Right lobe of liver (tissue), 6 donors: ENCODE measurements at places on chromosomes 1 and 21.

- no peak for DNase-seq
Observed at GRCh38 chr1:23797478-23798448, 2.8 kb downstream of the GALE start.

- DNase-seq, result no peak
Observed at GRCh38 chr1:61378494-61379180, 296.3 kb downstream of the NFIA start.

- no peak for DNase-seq
Observed at GRCh38 chr1:202203238-202204039, 9.8 kb downstream of the LGR6 start.

DNA sequence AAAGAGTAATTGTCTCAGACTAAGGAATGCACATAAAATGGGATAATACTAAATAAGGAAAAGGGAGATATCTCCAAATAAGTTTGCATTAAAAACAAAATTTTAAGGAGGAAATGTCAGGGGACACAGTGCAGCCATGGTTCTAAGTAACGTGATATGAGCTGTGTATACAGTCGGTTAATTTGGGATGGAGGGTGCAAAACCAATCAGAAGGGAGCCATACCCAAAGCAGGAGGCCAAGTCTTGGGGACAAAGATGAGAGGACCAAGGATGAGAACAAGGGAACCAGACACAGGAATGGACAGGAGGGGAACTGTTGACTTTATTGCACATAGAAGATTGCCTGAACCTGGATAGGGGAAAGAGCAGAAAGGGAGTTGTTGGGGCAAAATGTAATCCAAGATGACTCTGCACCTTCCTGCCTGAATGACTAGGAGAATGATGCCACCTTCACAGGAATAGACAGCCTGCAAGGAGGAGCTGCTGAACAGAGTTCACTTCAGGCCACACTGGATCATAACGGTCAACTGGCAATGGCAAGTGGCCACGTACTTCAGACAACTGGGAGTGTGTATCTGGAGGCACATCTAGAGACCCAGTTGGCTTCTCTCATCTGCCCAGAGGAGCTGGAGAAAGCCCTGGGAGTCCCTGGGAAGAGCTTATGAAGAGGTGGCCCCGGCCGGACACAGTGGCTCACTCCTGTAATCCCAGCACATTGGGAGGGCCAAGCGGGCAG lies 22.0 kb upstream of the BOLA1 start:
- no peak for DNase-seq

DNA sequence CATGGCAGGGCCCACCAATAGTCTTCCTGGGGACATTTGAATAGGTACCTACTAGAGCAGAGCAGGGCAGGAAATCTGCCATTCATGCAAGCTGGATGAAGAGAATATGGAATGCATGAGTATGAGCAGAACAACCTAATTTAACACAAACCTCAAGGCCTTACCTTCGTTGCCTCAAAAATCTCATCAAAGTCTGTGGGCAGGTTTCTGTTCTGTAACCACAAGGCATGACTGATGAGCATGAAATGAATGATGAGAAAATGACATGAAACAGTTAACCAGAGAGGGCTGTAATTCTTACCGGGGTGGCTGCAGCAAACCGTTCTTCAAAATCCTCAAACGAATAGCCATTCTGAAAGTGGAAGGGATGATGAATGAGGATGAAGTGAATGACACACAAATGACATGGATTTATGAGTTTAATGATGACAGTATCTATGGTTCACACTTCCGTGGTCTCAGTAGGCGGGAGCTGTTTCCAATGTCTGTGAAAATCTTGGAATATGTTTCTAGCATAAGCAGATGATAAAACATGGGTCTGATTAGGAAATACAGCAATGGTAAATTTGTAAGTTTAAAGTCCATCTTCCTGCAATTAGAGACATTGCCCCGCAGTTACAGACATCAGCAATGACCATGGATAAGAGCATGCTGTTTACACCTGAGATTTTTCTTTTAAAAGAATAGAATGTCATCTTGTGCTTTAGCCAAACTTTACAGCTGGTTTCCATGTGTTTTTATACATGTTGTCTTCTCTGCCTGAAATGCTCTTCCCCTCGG lies 67.6 kb upstream of the C8B start:
- no peak for DNase-seq

GRCh38 chr21:24260751-24261150 lies 1346.5 kb downstream of the MRPL39 start:
- no peak for DNase-seq

GRCh38 chr1:2136386-2137235 lies 58.0 kb downstream of the FAAP20 start:
- peak; percentile 30 for DNase-seq

DNA sequence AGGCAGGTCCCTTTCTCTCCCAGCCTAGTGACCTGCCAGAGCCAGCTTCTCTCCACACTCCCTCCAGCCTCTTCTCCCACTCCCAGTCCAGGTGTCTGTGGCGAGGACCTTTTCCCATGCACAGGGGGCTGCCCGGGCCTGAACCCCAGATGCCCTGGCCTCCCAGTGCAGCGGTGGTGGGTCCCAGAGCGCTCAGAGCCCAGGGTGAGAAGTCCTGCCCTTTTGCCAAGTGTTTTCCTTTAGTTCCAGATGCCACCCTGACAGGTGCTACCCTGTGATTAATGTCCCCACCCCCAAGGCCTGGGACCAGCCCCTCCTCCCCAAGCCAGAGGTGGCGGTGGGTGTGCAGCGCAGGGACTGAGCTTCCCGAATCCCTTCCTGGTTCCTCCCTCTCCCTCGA lies 90.4 kb downstream of the PAX7 start:
- no peak for DNase-seq

- no peak for DNase-seq
Observed at GRCh38 chr1:186043296-186043695, 309.1 kb downstream of the HMCN1 start.

- DNase-seq, result no peak
Observed at GRCh38 chr1:73832276-73833181, 365.4 kb downstream of the LRRIQ3 start.

GRCh38 chr1:63794939-63795378 lies 21.1 kb downstream of the ROR1 start:
- DNase-seq, result no peak

DNA sequence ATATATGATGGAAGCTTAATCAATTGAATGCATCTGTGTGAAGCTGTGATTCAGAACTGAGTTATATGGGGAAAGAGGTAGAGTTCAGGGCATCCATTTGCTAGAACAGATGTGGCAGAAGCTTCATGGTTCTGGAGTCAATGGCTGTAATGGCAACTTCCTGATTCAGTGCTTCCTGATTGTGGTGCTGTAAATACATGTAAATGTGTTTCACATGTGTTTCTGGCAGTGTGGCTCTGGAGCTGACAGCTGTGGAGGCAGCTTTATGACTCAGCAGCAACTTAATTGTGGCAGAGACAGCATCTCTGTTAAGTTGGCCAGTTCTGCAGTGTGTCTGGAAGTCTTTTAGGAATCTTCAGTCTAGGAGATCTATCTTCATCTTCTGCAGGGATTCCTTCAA lies 226.6 kb upstream of the ZRANB2 start:
- no peak for DNase-seq

GRCh38 chr1:234957330-234958065 lies 171.1 kb downstream of the TOMM20 start:
- peak; percentile 94 for DNase-seq

- no peak for DNase-seq
Observed at GRCh38 chr1:29256979-29257804, 20.9 kb downstream of the PTPRU start.

DNA sequence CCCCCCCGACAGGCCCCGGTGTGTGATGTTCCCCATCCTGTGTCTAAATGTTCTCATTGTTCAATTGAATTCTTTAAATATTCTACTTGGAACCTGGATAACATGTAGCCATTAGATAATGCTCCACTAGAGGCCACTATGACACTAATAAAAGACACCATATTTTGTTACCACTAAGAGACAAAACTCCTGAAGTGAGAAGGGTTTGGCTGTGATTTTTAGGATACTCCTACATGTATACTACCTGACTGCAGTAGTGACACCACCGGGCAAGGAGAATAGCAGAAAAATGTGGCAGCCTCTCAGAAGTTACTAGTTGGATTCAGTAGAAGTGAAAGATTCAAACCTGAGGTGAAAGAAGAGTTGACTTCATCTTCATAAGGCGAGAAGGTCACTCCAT lies 36.0 kb downstream of the F5 start:
- DNase-seq, result no peak

DNA sequence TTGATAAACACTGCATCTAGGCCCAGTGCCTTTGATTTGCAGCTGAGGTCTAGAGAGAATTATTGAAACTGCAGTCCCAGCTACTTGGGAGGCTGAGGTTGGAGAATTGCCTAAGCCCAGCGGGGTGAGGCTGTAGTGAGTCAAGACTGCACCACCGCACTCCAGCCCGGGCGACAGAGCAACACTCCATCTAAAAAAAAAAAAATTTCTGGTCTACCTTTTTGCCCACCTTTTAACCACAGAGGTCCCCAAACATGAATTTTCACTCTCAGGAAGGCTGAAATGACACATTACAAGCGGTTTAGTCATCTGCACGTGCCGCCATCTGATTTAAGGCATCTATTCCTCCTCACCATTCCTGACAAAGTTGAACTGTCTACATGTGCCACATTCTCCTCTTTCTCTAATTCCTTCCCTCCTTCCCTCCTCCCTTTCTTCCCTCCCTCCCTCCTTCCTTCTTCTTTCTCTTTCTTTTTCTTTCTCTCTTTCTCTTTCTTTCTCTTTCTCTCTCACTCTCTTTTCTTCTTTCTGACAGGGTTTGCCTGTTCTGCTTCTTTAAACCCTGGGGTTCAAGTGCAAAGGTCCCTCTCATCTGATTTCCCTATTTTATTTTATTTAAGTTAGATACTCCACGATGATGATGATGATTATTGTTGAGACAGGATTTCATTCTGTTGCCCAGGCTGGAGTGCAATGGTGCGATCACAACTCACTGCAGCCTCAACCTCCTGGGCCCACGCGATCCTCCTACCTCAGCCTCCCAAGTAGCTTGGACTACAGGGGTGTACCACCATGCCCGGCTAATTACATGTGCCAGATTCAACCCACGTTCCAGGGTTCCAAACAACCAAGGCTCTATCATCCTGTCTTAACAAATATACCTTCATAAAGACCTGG lies 3.0 kb upstream of the SOD1 start:
- no peak for DNase-seq

- no peak for DNase-seq
Observed at GRCh38 chr1:154218545-154218944, 2.2 kb upstream of the UBAP2L start.

DNA sequence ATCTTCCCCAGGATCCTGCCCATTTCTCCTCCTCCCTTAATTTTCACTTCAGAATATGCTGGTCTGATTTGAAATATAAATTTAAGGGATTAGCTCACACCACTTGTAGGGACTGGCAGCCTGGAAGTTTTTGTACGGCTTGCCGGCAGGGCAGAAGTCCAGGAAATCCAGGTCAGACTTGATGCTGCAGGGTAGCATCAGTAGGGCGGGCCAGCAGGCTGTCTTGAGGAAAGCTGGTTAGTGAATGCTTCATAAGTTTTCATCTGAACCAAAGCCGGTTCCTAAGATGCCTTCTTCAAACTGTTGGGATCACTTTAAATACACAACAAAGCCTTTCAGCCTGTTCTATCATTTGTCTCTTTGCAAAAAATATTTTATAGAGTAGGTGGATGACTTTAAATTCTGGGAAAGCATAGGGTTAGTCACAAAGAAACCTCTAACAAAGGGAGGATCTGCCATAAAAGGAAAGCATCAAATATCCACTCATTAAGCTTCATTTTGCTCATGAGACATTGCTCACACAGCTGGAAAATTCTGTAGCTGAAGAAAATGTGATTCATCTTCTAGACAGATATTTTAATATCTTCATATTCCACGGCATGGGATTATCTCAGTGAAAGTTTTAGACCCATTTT lies 90.7 kb upstream of the GFI1 start:
- no peak for DNase-seq

DNA sequence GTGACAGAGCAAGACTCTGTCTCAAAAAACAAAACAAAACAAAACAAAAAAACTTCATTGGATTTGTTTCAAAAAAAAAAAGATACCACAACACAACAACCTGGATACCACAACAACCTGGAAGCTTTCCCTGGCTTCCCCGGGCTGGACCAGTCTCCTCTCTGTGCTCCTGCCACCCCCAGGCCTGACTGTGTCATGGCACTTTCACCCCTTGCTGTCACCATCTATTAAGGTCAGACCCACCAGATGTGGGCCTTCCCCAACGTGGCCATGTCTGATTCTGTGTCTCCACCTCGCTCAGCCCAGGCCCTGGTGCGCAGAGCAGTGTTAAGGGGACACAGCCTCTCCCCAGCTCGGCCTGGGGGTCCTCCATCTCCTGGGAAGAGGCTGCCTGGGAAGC lies 28.3 kb upstream of the ACOT11 start:
- DNase-seq, result no peak

- no peak for DNase-seq
Observed at GRCh38 chr1:218135371-218135770, 149.7 kb upstream of the RRP15 start.

GRCh38 chr1:43688594-43689000 lies 18.7 kb upstream of the ST3GAL3 start:
- no peak for DNase-seq

DNA sequence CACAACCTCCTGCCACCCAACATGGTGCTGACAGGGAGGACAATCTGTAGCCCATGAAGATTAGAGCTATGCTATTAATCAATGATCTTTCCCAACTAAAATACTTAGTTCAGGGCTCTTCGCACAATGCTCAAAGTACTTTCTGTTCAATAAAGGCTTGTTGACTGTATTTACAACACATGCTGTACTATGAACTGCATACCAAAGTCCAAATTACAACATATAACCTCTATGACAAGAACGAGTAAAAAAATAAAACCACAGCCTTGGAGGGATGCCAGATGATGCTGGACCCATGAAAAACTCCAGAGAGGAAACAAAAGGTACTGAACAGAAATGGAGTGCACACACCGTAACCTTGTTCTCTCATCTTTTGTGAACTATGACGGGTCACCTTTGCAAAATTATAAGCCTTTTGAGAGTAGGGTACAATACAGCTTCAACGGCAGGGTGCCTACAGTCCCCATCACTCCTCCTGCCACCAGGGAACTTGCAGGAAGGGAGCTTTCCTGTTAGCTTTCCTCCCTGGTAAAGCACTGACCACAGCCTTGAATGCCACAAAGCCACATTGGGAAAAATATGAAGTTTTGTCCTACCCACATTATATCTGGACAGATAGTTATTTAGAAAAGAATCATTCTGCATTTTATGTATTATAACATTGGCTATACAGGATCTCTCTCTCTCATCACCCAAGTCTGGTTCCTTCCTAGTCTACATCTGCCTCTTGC lies 175.6 kb downstream of the NRIP1 start:
- no peak for DNase-seq

DNA sequence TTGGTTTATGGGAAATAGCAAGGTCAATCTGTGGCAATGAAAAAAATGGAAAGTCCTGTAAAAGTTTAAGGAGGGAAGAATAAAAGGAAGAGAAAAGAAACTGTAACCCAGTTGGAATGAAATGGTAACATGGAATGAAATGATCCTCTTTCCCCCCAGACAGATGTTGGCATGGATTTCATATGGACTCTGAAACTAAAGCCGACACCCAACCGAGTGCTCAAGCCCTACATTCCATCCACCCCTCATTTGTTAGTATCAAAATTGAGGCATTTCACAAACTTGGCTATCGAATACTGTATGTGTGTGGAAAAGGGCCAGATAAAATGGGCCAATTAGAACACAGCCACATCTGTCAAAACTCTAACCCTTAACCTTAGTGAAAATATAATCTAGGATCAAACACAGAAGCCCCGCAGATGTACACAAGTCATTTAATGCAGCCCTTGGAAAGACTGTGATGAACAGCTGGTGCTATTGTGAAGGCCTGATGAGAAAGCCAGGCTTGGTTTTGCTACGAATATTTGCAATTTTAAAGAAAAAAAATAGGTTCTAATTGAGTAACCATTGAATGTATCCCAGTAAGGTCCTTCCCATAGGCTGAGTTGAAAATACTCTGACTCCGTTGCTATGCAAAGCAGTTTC lies 72.6 kb upstream of the RGL1 start:
- DNase-seq, result no peak
